ENCODE measurements at places on chromosomes 1 and 21.

DNA sequence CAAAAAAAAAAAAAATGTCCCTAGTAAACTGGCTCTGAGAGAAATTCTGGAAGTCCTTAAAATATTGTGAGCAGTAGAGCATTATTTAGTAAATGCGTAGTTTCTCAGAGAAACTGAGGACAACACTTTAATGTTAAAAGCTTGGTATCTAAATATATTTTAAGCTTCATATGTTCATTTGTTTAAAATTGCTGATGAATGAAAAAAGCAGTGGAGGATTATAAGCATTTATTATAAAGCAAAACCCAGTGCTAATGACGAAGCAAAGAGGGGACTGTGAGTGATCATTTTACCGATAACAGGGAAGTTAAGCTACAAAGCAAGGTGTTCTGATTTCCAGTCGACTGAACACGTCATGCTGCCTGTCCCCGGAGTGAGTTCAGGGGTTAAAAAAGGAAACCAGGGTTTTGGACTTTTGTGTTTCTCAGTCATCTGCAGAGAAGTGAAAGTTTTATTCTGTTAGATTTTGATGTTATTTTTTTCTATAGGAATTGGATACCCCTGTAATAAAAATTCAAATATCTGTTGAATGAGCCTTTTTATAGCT, 64.5 kb upstream of the SCCPDH start:
- no peak for DNase-seq

DNA sequence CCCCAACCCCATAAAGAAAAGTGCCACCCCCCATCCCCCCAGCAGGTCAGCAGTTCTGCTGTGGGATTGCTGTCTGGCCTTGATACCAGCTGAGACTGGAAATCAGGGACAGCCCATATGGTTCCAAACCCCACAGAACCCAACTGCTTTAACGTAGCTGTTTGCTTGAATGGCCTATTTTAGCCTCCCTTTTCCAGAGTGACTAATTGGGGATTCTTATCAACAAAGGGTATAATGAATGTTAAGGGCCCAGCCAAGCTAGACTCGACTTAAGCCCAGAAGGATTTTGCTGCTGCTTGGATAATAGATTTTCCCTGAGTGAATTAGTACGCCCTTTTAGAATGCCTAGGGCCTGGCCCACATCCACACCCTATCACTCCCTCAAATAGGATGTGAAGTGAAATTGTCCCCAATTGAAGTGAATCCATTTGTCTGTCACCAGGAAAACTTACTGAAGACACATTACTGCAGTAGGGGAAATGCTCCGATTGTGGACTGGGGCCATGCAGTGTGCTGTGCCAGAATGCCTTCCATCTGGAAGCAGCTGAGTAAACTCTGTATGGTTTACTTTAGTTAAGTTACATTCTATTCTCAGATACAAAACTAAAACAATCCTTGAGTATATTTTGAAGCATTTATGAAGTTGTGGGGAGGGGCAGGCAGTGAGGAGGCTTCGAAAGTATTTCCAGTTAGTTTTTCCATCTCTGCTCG, 156.9 kb downstream of the DHRS3 start:
- DNase-seq, result no peak

- DNase-seq, result no peak
Measured at GRCh38 chr1:32498751-32499150, 33.9 kb downstream of the ZBTB8B start.

GRCh38 chr1:112938210-112938609, 17.8 kb downstream of the SLC16A1 start:
- DNase-seq, result no peak

DNA sequence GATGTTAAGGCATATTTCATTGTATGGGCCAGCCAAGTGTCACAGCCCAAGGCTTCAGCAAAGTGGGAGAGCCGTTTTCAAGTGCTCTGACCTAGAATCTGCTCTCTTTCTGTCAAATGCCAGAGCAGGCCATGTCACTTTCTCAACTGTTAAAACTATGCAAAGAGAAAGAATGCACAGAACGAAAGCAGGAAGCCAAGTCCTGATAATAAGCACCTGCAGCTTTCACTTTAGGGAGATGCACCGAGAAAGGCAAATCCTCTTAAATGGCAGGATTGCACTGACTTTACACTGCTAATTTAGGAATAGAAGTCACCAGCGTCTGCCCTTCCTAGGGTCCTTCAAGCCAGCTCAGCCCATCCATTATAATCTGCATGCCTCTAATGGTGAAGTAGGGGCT, 49.2 kb upstream of the NTPCR start:
- no peak for DNase-seq

GRCh38 chr1:85578321-85579295, 2.0 kb upstream of the CCN1 start:
- no peak for DNase-seq

GRCh38 chr1:200627575-200628222, 7.1 kb upstream of the KIF14 start:
- DNase-seq, result no peak

DNA sequence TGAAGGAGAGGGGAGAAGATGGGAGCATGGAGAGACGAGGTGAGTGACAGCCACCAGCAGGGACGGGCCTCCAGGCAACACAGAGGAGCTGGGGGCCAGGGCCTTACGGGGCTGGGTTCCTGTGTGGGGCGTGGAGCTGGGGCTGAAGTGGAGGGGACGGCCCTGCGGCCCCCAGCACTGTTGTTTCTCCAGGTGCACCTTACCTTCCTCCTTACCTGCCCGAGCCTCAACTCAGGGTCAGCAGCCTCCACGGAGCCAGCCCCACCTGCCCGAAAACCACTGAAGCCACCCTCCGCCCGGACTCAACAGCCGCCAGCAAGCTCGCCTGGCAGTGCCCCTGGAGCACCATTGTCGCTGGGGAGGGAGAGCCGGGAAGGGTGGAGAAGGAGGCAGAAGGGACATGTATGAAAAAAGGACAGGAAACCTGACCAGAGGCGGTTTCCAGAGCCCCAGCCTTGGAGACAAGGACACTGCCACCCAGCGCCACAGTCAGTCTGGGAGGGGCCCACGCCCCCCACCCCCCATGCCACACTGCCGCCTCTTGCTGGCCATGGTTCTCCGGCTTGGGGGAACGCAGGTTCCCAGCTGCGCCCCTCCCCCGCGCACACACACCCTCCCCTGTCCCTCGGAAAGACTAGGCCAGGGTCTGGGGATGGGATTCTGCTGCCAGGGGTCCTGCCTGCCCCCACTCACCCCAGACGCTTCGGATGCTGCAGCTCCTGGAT, 10.6 kb downstream of the PLA2G2F start:
- DNase-seq, result no peak

- no peak for DNase-seq
Measured at GRCh38 chr1:242178924-242179708, 180.2 kb upstream of the MAP1LC3C start.

- no peak for DNase-seq
Measured at GRCh38 chr21:32015461-32016139, 142.8 kb downstream of the HUNK start.

DNA sequence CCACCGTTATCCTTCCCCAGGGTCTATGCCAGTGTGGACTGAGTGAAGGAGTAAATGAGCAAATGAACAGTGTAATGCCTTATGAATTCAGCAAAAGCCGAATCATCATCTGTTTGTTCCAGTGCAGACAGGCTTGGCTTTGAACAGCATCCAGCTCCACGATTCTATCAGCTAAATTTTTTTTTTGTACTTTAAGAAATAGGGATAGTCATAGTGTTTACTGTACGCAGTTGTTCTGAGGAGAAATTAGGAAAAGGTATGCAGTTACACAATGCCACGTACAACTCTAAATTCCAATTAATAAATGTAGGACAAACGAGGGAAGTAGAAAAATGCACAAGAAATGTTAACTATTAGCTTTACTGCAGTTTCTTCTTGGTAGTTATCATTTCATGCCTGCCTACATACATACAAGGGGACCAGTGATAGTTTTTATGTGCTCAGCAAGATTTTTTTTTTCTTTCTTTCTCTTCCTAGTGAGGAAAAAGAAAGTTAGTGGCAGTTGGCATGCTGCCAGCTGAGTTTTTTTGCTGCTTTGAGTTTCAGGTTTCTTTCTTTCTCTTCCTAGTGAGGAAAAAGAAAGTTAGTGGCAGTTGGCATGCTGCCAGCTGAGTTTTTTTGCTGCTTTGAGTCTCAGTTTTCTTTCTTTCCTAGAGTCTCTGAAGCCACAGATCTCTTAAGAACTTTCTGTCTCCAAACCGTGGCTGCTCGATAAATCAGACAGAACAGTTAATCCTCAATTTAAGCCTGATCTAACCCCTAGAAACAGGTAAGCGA, at the start of gene IFI44L:
TSS of gene IFI44L (plus strand) at position 646 of the 777 bp plus-strand sequence. CDS start 7,468 bp downstream, outside the sequence.
- peak; percentile 42 for DNase-seq

DNA sequence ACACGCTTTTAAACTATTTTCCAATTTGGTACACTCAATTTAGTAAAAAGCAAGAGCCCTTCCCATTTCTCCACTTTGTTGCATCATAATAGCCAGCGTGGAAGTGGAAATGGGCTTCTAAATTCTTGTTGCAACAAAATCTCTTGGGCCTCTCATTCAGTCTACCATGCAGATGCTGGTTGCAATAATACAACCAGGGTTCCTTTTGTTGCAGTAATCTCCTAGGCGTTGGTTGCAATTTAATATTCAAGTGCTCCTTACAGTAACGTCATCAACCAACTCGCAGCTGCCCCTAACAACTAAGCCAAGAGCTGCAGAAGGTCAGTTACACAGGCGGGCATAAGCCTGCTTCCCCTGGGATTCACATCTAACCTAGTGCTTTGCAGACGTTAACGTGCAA, 2.7 kb upstream of the HDGF start:
- DNase-seq, result no peak

- DNase-seq, result no peak
Measured at GRCh38 chr21:45112371-45112770, 38.0 kb downstream of the ADARB1 start.

DNA sequence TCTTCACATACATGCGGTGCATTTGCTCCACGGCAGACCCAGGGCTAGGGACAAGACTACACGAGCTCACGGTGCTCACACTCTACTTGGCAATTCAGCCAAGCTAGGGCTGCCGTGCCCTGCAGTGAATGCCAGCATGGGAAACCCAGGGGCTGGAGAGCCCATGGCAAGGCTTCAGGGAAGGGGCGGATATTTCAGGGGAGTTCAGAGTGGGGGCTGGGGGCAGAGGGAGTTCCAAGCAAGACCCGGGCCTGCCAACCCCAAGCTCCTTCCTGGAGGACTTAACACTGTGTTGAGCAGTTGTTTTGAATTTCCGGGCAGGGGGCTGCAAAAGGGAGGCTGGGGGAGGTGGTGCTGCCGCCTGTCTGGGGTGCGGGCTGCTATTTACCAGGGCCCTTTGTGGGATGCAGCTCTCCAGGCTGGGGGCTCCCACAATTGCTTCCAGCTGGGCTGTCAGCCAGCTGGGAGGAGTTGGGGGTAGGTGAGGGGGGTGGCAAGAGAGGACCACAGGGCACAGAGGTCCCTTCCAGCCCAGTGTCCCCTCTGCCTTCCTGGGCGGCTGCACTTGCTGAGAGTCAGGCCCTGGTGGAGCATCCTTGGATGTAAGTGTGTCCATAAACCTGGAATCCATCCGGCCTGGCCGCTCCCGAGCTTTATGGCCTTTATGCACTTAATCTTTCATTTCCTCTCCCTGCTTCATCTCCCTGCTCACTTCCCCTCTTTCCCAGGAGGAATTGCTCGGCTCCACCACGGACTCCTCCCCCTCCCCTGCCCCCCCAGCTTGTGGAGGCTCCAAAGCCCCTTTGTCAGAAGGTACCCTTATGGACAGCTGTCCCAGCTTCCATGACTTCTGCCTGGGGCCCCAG, 55.8 kb upstream of the SSBP3 start:
- no peak for DNase-seq

DNA sequence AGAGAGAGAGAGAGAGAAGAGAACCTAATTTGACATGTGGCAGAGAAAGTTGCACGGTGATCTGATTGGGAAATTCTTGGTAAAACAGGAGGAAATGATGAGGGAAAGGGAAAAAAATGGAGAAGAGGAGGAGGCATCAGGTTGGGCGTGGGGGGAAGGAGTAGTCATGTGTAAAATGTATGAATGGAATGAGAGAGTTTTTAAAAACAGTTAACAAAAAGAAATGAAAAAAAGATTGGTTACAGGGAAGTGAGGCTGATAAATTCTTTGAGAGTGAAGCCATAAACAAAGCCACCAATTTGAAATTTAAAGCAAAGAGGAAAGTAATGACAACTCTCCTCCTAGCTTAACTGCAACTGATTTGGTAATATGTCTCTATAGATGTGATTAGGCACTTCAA, 409.2 kb downstream of the USH2A start:
- no peak for DNase-seq

GRCh38 chr1:61428146-61428545, 296.8 kb downstream of the TM2D1 start:
- no peak for DNase-seq

DNA sequence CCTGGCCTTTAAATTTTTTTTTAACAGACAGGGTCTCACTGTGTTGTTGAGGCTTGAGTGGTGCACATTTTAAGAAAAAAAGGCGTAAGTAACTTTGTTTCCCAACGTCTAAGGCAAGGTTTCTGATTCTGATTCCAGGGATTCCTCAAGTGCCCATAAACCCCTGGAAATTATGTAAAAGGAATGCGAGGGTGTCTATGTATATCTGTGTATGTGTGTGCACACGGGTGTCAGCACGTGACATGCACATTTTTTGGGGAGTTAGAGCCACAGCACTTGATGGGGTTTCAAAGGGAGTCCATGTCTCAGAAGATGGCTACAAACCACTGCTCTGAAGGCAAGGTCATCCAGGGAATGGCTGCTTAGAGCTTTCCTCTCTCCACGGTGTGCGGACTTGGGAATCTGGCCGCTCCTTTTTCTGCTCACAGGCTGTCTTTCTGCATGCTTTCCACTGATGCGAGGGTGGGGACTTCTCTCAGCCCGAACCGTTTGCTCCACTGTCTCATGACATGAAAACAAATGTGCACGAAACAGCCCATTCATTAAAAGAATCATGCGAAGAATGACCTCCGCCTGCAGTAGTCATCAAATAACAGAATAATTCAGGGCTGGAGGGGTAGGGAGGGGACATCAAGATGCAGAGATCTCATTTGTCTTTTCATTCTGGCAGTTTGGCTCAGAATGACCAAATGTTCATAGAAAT, 18.7 kb upstream of the RERE start:
- no peak for DNase-seq

DNA sequence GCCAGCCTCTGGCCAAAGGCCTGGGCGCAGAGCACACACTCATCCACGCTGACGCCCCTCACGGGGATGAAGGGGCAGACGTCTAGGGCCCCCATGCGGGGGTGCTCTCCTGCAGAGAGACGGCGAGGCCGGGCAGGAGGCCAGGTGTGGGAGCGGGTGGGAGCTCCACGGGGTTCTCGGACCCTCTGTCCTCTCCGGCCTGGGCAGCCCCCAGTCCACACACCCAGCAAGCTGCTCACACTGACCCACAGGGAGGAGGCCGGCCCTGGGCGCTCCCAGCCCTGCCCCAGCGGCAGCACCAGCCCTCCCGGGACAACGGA, 2.5 kb downstream of the FTCD start:
- peak; percentile 1 for DNase-seq
